ENCODE measurements at places on chromosomes 1 and 21.

- DNase-seq, result no peak
Observed at GRCh38 chr1:15765495-15766194, 7.0 kb downstream of the FBLIM1 start.

DNA sequence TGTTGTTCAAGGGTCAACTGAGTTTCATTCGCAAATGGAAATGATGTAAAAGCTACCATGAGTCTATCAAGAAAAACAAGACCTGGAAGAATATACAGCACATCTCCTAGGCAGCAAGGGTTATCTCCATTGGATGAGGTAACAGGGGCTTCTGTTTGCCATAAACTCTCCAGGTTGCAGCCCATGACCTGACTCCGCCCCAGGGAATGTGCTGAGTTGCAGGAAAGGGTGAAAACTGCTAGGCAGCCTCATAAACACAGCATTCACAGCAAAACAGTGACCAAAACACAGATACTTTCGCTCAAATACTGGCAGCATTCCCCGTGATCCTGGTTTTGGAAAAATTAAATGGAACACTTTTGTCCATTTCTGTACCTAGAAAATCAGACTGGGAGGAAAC lies 20.2 kb upstream of the ACTA1 start:
- peak; percentile 21 for DNase-seq

- peak; percentile 66 for DNase-seq
Observed at GRCh38 chr1:72623299-72623708, 341.0 kb upstream of the NEGR1 start.

- DNase-seq, result no peak
Observed at GRCh38 chr1:190001187-190001586, 476.5 kb downstream of the BRINP3 start.

- DNase-seq, result no peak
Observed at GRCh38 chr1:89005286-89006151, 13.1 kb upstream of the KYAT3 start.

DNA sequence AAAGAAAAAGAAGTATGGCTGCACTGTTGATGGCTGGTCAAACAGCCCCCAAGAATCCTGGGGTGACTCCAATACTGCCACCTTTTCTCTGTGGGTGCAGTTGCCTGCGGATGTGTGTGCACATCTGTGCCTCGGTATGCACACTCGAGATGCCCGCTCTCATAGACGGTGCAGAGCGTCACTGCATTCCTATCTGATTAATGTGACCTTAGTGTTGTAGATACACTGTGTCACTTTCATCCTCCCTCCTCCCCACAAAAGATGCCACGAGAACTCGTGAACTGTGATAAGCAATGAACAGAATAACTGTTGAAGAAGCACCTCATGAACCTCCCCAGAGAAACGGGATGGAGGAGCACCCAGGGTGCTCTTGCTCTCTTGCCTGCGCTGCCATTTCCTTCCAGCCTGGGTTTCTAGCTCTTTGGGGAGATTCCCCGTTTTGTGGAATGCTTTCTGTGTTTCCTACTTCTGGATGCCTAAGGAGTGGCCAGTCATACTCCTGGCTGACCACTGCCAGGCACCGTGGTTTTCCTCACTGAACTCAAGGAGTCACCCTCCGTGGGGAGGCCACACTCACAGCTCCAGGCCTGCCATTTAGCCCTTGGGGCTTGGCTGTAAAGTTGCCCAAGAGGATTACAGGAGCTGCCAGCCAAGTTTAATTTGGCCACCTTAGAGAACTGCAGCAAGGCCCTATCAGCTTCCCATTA lies 32.0 kb downstream of the NTPCR start:
- DNase-seq, result peak; percentile 15

- no peak for DNase-seq
Observed at GRCh38 chr1:10958614-10959013, 53.8 kb upstream of the TARDBP start.

- DNase-seq, result no peak
Observed at GRCh38 chr21:31731056-31731856, 662 bp downstream of the SCAF4 start.

- DNase-seq, result no peak
Observed at GRCh38 chr1:78658901-78659300, 9.3 kb downstream of the IFI44 start.

GRCh38 chr1:87398641-87399040 lies 70.0 kb downstream of the LMO4 start:
- no peak for DNase-seq

DNA sequence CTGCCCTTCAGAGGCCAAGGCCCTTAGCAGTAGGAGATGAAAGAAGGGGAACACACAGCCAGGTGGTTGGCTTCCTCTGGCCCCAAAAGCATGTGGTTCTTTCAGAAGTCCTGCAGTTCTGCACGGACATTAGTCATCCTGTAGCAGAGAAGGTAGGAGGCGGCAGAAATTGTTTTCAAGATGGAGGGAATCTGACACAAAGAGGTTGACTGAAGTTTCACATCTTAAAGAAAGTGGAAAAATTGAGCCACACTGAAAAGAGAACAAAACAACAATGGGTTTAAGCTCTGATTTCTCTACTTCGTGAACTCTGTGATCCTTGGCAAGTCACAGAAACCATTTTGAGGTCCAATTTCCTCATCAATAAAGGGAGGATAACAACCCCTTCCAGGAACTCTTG lies 125.3 kb upstream of the DNAH14 start:
- no peak for DNase-seq

GRCh38 chr1:118984722-118985639 lies 3.2 kb downstream of the TBX15 start:
- DNase-seq, result no peak

DNA sequence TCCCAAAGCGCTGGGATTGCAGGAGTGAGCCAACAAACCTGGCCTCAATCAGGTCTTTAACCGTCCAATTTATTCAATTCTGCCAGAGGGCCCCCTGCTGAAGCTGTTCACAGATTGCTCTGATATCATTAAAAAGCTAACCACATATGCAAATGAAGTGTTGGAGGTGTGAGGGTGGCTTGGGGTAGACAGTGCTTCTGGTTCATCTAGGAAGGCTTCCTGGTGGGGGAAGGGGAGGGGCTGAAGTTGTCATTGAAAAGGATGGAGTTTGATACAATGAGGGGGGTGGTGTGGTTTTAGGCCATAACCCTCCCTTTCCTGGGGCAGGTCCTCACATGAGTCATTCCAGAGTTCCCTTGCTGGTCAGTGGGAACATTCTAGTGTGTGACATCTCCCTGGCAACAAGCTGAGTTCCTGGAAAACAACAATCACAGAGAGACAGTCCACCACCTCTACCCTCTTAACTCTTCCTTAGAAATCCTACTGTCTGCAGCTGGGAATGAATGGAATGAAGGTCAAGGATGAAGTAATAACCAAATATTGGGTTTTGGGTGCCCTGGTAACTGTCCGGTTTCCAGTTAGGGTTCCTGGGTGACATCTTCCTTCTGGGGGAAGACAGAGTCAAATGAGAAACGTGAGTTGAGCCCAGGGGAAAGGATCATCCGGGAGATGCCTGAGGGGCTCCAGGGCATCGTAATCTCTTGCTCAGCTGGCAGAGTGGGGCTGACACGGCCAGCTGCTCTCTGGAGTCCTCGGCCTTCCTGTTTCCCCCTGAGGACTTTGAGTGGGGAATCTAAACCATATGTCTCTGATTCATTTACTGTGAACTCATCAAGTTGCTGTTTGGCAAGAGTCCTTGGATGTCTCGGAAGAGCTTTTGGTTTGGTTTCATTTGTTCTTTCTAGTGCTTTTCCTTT lies 32.2 kb downstream of the BATF3 start:
- DNase-seq, result peak; percentile 83

DNA sequence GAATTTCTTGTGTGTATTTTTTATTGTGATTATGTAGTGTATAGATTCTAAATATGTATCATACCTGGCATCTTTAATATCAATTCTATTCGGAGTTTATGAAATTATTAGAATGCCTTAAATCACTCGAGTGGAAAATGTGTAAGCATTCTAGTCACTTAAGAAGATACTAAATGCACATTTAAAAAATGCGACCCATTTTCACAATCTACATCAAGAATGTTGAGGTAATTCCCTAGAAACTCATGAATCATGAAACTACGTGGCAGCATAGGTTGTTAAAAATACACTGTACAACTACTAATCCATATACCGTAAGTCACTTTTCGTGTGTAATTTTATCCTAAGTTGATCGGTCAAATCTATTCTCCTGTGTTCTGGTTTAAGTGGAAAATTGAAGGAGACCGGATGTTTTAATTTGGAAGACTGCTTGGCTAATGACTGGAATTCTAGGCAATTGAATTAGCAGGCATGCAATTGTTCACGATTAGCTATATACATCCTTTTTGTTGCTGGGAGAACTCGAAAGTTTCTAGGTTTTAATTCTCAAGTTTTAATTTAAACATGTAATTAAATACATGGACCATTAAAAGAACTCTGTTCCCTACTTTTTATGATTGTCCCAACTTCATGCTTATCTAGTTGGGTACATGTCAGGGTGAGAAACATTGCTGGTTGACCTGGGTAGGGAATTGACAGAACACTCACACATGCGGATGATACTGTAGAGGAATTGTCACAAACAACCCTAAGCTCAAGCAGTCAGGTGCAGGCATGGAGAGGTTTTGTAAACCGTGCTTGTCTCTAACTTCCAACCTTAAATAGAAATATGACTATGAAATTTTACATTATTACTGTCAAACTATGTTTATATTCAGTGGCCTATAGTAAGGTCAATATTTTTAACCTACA lies 6.6 kb downstream of the ZBTB18 start:
- DNase-seq, result no peak

- peak; percentile 53 for DNase-seq
Observed at GRCh38 chr1:175072099-175072951, 4.7 kb downstream of the TNN start.

- no peak for DNase-seq
Observed at GRCh38 chr1:243391355-243391754, 135.5 kb downstream of the SDCCAG8 start.

DNA sequence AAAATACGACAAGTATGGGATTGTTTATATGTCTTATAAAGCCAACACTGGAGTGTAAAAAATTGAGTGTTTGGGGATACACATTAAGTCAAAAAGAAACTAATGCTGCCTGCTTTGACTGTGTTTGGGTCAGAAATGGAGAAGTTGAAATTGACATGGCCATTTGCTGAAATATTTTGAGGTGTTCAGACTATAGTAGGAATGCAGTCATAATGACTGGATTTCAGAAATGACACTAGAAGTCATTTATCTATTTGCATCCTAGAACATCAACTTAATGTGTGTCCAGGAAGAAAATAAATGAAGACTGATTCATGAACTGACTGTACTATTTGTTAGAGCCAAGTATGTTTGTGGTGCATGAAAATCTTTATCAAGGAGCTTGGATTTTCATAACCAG lies 28.4 kb downstream of the RASAL2 start:
- DNase-seq, result no peak

- no peak for DNase-seq
Observed at GRCh38 chr1:45604239-45604638, 19.6 kb downstream of the CCDC17 start.

- no peak for DNase-seq
Observed at GRCh38 chr1:192161976-192162375, 3.7 kb downstream of the RGS18 start.

DNA sequence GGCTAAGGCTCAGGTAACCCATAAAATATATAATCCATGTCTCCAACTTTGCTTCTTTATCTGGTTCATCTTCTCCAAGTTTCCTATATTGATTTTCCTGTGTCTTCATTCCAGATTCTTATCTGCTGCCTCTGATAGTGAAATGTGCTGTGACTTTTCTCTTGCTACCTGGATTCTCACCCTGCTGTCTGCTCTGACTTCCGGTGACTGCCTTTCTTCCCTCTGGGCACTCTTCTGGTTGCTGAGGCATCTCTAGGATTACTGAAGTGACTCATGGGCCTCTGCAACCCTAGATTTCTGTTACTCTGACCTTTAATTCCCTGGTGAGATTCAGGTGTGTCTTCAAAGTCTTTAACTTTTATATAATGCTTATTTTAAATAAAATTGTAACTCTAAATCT lies 46.9 kb downstream of the GIPC2 start:
- no peak for DNase-seq

GRCh38 chr1:28648008-28648473 lies 359 bp upstream of the RNU11 start:
- DNase-seq, result peak; percentile 98

DNA sequence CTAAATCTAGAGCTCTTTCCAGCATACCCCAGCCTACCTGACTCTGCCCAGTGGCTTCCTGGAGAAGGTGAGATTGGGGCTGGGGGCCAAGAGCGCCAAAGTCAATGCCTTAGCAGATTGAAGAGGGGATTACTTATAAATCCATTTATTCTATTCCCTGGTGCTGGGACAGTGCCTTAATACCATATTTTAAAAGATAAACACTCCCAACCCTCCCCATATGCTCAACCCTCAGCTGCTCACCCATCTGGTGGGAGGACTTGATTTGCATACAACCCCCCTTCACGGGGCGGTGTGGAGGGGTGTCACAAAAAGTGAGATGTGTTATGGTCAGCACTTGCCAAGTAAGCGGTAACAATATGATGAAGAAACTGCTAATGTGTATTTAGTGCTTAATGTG lies 3.2 kb upstream of the DISP3 start:
- DNase-seq, result no peak

GRCh38 chr1:14592004-14592631 lies 6.4 kb upstream of the KAZN start:
- DNase-seq, result no peak

- peak; percentile 54 for DNase-seq
Observed at GRCh38 chr1:23169727-23170335, 1.2 kb upstream of the LUZP1 start.

DNA sequence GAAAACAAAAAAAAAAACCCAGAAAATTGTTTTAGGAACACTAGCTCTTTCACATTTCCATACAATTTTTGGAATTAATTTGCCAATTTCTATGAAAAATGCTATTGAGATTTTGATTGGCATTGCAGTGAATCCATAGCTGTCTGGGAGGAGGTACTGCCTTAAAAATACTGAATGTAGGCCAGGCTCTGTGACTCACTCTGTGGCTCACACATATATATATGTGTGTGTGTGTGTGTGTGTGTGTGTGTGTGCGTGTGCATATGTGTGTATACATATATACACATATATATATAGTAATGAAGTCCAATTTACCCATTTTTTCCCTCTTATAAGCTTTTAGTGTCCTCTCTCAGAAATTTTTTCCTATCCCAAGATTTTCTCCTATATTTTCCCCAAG lies 214.2 kb upstream of the DMRTA2 start:
- no peak for DNase-seq

DNA sequence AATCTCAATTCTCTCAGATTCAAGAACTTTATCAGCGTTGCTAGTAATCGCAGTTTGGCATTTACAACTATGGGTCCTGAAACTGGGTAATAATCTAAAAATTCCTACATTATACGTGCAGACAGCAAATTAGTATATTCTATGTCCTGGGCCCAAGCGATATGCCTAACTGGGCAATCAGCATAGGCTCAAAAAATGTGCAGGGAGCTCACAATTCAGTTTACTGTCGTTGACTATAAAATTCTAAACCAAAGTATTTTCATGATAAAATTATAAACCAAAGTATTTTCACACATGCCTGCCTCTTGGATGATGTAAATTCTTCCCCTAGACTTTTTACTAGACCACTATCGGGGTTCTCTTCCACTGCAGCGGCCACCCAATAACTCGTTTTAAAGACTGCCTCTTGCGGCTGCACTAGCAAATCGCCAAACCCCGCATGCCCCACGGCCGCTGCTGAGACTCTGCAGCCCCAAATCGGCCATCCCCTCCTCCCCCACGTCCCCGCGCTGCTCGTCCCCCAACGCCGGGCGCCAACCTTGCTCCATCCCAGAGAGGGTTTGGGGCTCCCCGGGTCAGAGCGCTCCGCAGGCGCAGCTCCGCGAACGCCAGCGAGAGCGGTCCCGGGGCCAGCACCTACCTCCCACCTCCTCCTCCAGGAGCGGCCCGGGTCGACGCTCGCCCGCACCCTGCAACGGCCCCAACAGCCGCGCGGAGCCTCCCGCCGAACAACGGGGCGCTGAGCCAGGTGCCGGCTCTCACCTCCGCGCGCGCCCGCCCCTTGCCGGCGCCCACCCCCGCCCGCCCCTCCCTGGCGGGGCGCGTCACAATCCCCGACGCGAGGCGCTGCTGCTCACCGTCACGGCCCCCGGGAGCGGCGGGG lies 506 bp downstream of the SSX2IP start:
- DNase-seq, result peak; percentile 65

Measured in kidney glomerular epithelial cell (primary cell).